Chondrocyte (in vitro differentiated cells): ENCODE measurements at places on chromosomes 6 and 20. TPM values are rescaled to one million over a fixed set of nuclear protein-coding genes. Genes with fewer than 3 reads are reported as not detected.

The SLC22A16 gene
- not detected in 3 replicates for total RNA-seq

The IP6K3 gene
- 6.1 to 9.0 TPM (median 6.5 TPM) in 3 replicates for total RNA-seq

The HTR1E gene
- not detected in 3 replicates for total RNA-seq

The WFDC12 gene
- not detected in 3 replicates for total RNA-seq

The FILIP1 gene
- total RNA-seq = 0.51 to 7.1 TPM (median 7.0 TPM) in 3 replicates

The ARMH2 gene
- not detected in 3 replicates for total RNA-seq

The MOG gene
- total RNA-seq = 0.82 TPM in 1 of 3 replicates, not detected in the others

The TSHZ2 gene
- 0.28 to 0.37 TPM in 2 of 3 replicates, not detected in the other for total RNA-seq

The WFDC13 gene
- not detected in 3 replicates for total RNA-seq

The MBOAT1 gene
- total RNA-seq = 1.1 to 2.9 TPM (median 1.2 TPM) in 3 replicates

The OR2B6 gene
- not detected in 3 replicates for total RNA-seq

The ARMC12 gene
- 1.8 to 1.9 TPM (median 1.8 TPM) in 3 replicates for total RNA-seq

The FKBP1C gene
- 0.44 to 0.82 TPM (median 0.75 TPM) in 3 replicates for total RNA-seq

The CST1 gene
- total RNA-seq = not detected in 3 replicates

The IRAK1BP1 gene
- 1.3 to 3.6 TPM (median 1.8 TPM) in 3 replicates for total RNA-seq

The SMLR1 gene
- total RNA-seq = not detected in 3 replicates

The OPRM1 gene
- total RNA-seq = not detected in 3 replicates

GRCh38 chr20:53879048-53879684 lies 191.2 kb downstream of the BCAS1 start:
- DNase-seq = no peak

DNA sequence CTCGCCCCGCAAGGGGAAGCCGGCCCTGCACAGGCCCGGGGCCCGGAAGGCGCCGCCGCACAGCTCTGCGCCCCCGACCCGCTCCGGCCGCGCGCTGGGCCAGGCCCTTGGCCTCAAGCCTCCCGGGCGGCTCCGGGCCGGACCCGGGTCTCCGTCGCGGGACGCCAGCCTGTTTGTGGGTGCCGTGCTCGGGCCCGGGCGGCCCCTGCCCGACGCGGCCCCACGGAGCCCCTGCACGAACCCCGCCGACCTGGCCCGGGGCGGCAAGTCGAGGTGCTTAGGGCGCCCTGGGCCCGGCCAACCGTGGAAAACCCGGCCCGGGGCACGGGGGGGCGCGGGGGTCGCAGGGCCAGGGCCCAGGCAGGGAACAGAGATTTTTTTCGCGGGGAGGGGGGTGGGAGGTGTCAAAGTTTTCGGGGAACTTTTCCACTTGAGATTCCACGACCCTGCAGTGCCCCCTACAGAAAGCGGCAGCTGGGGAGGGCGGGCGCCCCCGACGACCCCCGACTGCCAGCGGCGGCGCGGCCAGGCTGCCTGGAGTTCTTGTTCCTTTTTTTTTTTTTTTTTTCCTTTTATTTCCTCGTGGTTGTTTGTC lies 805 bp upstream of the STX16 start:
- no peak for DNase-seq

DNA sequence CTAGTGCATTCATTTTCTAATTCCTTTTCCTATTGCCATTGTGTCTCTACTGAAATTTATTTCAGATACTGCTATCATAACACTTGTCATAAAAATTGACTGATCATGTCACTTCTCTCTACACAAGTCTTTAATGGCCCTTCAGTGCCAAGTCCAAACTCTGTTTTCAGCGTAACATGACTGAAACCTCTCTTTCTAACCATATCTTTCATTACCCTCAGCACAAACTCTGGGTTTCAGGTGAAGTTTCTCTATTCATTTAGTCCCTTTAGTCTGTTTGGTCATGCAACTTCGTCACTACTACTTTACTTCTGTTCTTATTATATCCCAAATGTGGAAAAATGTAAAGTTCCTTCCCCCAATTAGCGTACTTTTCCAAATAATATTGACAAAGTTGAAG lies 234.9 kb downstream of the OGFRL1 start:
- no peak for DNase-seq

GRCh38 chr6:121666814-121667213 lies 231.4 kb downstream of the GJA1 start:
- no peak for DNase-seq

- no peak for DNase-seq
These were observed 40.8 kb downstream of the ZFAND3 start for GRCh38 chr6:37860226-37860839.

- no peak for DNase-seq
These were observed 104.0 kb downstream of the COL12A1 start for GRCh38 chr6:75101896-75102295.

DNA sequence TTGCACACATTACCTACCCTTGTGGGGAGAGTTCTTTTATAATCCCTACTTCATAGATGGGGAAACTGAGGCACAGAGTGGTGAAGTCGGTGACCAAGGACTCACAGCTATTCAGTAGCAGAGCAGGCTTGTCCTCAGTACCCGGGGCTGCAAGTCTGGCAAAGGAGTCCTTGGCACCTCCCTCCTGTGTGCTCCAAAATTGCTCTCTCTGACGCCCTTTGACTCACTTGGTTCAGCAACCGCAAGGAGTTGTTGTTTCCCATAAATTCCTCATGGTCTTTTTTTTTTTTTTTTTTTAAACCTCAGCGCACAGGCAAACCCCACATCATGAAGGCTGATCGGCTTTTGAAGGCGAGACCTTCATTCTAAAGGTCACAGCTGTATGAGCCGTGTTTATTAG lies 143.2 kb downstream of the CEBPB start:
- DNase-seq = peak; percentile 12

GRCh38 chr6:157224178-157224950 lies 99.0 kb downstream of the TMEM242 start:
- no peak for DNase-seq

DNA sequence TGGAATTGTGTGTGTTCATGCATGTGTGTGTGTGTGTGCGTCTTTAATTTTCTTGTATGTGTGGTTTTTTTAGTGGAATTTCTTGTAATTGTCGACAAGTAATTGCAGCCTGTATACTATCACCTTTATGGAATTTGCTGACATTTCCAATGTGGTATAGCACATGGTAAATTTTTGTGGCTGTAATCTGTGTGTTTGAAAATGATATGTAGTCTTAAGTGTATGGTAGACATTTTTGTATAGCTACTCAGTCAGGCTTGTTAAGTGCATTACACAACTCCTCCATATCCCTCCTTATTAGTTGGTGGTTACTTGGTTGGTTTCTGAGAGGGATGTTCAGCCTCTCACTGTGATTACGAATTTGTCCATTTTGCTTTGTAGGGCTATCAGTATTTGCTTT lies 384.5 kb upstream of the HSF2 start:
- no peak for DNase-seq

DNA sequence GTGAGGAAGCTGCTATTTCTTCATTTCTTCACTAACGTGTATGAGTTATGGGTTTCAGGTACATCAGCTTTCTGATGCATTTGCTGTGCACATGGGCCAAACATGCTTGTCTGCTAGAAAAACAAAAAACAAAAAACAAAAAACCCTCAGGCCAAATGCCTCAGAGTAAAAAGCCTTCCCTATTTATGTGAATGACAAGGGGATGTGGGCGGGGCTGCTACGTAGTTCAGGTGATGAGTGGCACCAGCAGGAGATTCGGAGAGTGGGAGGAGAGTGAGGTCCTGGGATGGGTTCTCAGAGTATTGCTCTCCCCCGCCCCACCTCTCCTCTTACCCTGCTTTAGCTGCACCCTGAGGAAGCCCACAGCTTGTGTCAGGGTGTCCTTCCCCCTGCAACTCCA lies 596.8 kb upstream of the JAG1 start:
- no peak for DNase-seq

DNA sequence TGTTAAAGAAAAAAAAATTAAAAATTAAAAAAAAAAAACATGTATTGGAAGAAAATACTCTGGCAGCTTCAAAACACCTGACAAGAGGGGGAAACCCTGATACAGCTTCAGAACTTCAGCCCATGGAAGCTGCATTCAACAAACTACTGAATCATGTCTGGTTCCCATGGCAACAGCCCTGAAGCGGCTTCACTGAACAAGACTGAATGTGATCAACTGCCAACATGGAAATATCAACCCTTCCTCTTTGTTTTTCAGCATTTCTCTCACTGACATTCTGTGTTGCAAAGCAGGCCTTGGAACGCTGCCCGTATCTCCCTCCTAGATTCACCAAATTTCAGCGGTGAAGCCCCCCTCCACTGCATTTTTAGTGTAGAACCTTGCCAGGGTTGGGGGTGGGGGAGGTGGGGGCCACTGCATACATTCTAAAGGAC lies 91.3 kb upstream of the SHLD1 start:
- no peak for DNase-seq

GRCh38 chr6:156820089-156820798 lies 43.1 kb downstream of the ARID1B start:
- DNase-seq = no peak

- no peak for DNase-seq
These were observed 924.1 kb downstream of the EPHA7 start for GRCh38 chr6:92495242-92495641.

GRCh38 chr6:44782892-44783291 lies 395.4 kb downstream of the CDC5L start:
- DNase-seq = no peak

DNA sequence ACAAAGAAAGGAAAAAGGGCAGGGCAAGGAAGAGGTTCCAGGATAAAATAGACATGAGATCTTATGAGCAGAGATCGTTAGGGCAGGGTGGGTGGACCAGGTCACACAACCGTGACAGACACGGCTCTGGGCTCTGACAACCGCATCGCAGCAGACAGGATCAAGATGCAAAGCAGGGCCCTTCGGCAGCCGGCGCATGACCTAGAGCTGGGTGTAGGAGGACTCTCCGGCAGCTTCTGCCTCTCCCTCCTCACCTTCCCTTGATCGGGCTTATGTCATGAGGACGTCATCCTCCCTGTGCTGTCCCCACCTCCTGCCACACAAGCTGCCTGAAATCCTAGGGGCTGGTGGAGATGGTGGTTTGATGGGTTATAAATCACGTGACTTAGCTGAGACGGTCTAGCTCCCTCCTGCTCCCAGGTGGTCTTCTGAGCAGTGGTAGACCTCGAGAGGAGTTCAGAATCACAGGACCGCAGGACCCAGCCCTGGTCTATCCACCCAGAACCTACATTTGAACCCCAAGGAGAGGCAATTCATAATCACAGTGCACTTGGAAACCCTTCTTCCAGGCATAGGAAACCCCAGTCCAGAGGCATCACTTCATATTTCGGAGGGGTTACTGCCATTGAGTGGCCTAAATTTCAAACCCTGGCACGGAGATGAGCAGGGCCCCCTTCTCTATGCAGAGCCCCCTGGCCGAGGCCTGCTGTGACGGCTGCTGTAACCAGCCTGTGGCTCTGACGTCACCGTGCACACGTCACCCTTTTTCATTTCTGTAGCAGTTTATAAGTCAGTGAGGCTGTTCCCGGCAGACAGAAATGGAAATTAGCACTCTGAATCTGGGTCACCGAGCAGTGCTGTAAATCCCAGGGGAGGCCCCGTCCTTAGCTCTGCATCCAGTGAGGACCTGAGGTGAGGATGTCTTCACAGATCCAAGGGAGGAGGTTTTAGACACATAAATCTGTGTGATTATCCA lies 8.7 kb upstream of the CCR6 start:
- DNase-seq = no peak

DNA sequence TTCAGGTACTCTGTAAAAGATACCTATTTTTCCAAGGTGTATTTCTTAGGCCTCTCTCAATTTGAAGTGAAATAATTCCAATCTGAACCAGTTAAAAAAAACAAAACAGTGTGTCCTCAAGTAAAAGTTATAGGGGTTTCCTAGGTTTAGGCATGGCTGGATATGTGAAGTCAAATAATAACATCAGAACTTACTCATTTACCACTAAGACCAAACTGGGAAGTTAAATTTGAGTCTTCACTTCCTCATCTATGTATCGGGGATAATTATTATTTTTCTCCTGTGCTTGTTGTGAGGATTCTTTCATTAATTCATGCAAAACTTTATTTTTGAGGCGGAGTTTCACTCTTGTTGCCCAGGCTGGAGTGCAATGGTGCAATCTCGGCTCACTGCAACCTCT lies 86.2 kb upstream of the PTPRK start:
- DNase-seq = no peak

- no peak for DNase-seq
These were observed 522.7 kb upstream of the CDH4 start for GRCh38 chr20:60729135-60729900.

DNA sequence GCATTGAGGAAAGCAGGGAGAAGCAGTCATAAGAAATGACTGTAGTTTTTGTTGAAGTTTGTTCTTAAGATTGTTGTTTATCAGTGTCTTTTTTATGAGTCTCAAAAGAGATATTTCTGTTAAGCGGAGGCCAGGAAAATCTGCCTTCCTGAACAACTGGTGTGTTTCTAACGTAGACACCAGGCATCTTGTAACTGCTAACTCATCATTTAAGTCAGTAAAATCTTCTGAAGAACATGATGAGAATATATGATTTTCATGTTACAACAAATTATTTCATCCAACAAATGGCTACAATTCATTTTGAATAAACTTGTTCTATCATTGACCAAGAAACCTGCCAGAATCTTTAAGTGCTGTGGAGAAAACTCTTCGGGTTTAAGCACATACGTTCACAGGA lies 84.0 kb downstream of the RPS12 start:
- DNase-seq = no peak

GRCh38 chr20:48024539-48024938 lies 239.3 kb upstream of the SULF2 start:
- DNase-seq = no peak

- no peak for DNase-seq
These were observed 4.1 kb upstream of the CEP250 start for GRCh38 chr20:35451295-35451694.

DNA sequence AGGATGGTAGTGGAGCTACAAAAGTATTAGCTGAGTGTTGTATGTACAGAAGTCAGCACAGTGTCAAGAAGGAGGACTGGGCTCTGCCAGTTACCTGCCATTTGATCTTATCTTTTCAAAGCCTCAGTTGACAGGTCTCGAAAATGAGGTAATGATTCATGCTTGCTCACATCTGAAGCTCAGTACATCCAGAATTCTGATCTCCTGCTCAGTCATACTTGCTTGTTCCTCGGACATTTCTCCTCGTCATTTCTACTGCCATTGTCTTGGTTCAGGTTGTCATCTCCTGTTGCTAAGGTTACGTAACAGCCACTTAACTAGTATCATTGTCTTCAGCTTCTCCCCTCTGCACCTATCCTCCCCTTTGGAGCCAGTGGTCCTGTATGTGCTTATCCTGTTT lies 89.5 kb downstream of the SLX4IP start:
- DNase-seq = no peak

DNA sequence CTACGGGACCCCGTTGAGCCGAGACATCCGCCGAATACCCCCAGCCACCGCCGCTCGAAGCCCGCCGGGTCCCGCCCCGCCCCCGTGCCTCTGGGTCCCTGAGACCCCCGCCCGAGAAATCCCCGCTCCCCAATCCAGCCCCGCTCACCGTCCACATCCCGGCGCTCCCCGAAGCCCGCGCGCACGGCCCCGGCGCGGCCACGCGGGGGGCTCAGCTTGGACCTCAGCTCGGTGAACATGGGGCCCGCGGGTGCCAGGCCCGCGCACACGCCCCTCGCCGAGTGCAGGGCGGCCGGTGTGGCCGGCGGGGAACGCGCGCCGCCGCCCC lies 249 bp downstream of the SAMD10 start:
- DNase-seq = no peak

GRCh38 chr6:26311385-26312095 lies 53.5 kb upstream of the BTN3A2 start:
- DNase-seq = no peak

GRCh38 chr6:113828984-113829695 lies 28.0 kb upstream of the MARCKS start:
- no peak for DNase-seq
